Subcutaneous adipose tissue (tissue), 4 donors: ENCODE measurements at places on chromosomes 2 and 18. TPM values are rescaled to one million over a fixed set of nuclear protein-coding genes. Genes with fewer than 3 reads are reported as not detected.

The MXD1 gene
- total RNA-seq, result 8.1 TPM

The SCN3A gene
- total RNA-seq, result 2.6 TPM

The TUBA3D gene
- total RNA-seq, result not detected

The GAL3ST2 gene
- not detected for total RNA-seq

The LYPD6B gene
- not detected for total RNA-seq

The DSEL gene
- 30.6 TPM for total RNA-seq
